ENCODE measurements at places on chromosomes 11 and 22.

DNA sequence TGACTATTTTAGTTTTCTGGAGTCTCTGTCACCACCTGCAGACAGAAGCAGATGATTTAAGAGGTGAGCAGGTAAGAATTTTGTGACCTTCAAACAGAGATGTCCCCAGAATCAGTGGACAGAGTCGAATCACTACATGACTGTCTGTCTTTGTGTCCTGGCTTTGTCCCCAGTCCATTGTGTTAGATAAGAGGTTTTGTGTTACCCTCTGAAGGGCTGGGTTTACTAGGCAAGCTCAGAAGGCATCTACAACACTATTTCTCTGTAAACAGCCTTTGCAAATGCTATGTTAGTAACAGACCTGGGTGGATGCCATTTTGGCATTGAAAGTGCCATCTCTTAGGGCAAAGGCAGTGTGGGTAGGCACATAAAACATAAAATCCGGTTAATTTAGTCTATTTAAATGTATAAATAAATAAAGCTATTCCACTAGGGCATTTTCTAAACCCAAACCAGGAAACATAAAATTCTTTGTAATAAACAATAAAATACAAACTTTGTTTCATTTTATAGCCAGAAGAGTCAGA is 40.3 kb upstream of the CADM1 start:
- no peaks in the 10 kb centered on the region for H3K4me1 ChIP-seq
- no peak overlapping the region for H3K27ac ChIP-seq
- H3K36me3 ChIP-seq, result no peaks in the 10 kb centered on the region
- H3K4me3 ChIP-seq, result no peak overlapping the region

GRCh38 chr11:108596701-108597100 is 3.1 kb upstream of the EXPH5 start:
- H3K4me1 ChIP-seq, result no peaks in the 10 kb centered on the region
- no peaks in the 10 kb centered on the region for H3K36me3 ChIP-seq
- no peak overlapping the region for H3K4me3 ChIP-seq

- H3K4me3 ChIP-seq, result peak overlapping the region; percentile 72
- no peaks in the 10 kb centered on the region for H3K36me3 ChIP-seq
- H3K27ac ChIP-seq, result peak overlapping the region; percentile 86
Observed at GRCh38 chr22:49934891-49935557, 16.6 kb downstream of the CRELD2 start.

- no peaks in the 10 kb centered on the region for H3K27me3 ChIP-seq
- H3K27ac ChIP-seq, result no peak overlapping the region
- H3K4me1 ChIP-seq, result peaks cover 7% of the 10 kb centered on the region
Observed at GRCh38 chr22:40668611-40669411, 10.5 kb upstream of the MCHR1 start.

Measured in ascending aorta (tissue), 2 donors.